ENCODE measurements at places on chromosomes 12 and 14.

- DNase-seq: no peak
Measured at GRCh38 chr14:38481952-38482678, 226.2 kb upstream of the CLEC14A start.

DNA sequence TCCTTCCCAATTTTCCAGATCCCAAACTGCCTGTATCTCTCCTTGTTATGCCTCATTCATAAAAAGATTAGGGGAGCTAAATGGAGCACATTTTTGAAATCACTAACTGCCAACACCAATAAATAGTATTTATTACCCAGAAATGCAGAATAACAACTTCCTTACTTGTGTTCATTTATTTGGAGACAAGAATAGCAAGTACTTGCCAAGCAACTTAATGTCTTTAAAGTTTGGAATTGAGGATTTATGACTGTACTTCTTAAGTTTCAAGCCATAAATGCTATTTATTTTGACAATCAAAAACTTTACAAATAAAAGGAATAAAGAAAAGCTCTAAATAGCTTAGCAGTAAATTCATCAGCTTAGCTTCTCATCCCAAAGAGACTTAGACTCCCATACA lies 626.1 kb upstream of the NOVA1 start:
- DNase-seq: no peak

GRCh38 chr12:47382305-47382704 lies 302.5 kb upstream of the AMIGO2 start:
- DNase-seq: no peak

GRCh38 chr12:51814311-51815088 lies 34.0 kb downstream of the FIGNL2 start:
- peak; percentile 35 for DNase-seq

GRCh38 chr14:24289649-24290280 lies 9.8 kb downstream of the DHRS1 start:
- DNase-seq: no peak

DNA sequence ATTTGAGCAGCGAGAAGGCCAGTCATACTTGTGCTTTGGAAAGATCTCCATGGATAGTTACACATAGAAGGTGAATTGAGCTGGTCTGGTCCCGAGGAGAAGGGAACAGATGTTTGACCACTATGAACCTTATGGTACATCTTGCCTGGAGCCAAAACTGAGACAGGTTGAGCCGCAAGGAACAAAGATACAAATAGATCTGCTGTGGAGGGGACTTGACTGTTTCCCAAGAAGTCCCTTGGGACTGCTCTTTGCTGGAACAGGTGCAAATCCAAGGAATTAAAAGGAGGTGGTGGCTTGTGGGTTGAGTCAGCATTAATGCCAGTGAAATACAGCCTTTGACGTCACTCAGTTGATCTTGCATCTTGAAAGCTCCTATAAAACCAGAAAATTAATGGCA lies 68.8 kb upstream of the PRIMA1 start:
- DNase-seq: no peak

DNA sequence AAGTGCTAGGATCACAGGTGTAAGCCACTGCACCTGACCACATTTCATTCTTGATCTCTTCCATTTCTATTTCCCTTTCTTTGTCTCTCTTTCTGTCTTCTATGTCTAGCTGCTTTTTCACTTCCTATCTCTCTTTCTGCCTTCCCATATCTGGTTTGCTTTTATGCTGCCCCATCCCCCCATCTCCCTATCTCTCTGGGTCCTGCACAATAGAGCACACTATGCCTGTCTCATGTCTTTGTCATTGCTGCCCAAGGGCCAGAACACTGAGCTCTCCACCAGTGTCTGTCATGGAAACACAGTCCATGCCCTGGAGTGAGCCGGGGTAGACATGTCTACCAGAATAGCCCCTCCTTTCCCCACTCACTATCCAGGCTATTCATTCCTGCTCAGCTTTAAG lies 12.3 kb upstream of the RARG start:
- no peak for DNase-seq

- DNase-seq: no peak
Measured at GRCh38 chr14:22383515-22384166, 205.4 kb downstream of the DAD1 start.

DNA sequence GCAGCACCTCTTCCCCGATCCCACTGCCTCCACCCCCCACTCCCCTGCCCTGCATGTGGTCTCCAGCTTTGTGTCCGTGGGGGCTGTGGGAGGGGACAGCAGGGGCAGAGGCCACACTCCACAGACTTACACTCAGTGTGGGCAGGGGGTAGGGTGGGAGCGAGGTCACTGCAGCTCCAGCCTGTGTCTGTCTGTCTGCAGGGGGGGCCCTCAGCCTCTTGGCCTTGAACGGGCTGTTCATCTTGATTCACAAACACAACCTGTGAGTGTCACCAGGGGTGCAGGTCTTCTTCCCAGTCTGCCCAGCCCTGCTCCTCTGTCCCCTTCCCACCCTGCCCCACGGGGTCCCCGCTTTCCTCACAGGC lies 6.5 kb downstream of the NOC4L start:
- no peak for DNase-seq

DNA sequence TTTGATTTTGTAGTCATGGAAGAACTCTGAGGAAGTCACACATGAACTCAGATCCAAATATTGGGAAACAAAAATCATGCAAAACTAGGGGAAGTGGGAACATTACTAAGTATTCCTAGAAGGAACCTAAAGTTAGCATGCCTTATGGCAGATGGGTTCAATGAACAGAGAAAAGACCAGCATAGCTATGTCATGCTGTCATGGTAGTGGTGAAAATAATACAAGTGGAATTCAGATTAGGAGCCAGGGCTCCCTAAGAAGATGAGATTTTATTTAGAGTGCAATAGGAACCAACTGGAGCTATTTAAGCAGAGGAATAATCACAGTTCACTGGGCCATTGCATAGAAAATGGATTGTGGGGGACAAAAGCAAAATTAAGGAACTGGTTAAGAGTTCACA lies 134.0 kb downstream of the DIO2 start:
- DNase-seq: no peak

DNA sequence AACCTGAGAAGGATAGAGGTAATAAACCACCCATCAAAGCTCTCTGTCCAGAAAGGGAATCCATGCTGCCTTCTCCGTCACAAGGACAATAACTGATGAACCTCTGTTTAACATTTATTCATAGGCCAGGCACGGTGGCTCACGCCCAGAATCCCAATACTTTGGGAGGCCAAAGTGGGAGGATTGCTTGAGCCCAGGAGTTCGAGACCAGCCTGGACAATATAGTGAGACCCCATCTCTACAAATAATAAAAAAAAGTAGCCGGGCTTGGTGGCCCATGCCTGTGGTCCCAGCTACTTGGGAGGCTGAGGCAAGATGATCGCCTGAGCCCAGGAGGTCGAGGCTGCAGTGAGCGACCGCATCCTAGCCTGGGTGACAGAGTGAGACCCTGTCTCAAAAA lies 7.1 kb upstream of the FOS start:
- no peak for DNase-seq

DNA sequence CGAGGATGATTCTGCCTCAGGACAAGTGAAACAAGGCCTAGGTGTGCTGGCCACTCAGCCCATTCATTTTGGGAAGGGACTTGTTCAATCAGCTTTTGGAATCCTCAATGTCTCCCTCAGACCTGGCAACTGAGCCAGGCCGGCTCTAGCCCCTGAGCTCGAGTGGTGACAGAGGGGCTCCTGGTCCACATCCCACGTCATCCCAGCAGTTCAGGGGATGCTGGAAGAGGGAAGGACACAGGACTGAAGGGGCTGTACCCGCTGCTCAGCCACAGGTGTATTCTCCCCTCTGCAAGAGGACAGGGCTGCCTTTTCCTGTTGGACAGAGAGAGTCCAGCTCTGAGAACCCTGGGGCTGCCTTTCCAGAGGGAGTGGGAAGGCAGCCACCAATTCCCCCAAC lies 244.6 kb upstream of the SFSWAP start:
- DNase-seq: no peak

DNA sequence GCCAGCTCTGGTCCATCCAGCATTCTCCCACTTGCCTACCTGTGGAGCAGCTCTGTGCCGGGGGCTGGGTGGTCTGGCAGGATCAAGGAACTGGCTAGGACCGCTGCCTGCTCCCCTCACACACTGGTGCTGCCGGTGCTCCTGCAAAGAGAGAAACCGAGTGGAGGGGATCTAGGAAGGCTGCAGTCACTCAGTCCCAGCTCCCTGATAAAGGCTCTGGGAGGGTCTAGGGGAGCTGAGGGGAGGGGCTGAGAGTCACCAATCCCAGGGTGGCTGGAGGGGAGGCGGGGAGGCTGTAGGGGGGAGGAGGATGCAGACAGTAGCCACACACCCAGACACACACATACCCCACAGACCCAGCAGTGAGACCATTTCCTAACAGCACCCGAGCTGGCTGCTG lies at the start of gene TAC3:
TSS of gene TAC3 (minus strand) at position 182 of the 400 bp plus-strand sequence. CDS start 732 bp downstream, outside the sequence.
- DNase-seq: no peak

- DNase-seq: no peak
Measured at GRCh38 chr12:40942326-40942725, 245.8 kb upstream of the PDZRN4 start.

All from activated T-helper 1 cell treated with anti-CD3 and anti-CD28 coated beads, Interleukin-2, amount 50 U/mL, for 16 hours (primary cell).